ENCODE measurements at places on chromosomes 2 and 18.

DNA sequence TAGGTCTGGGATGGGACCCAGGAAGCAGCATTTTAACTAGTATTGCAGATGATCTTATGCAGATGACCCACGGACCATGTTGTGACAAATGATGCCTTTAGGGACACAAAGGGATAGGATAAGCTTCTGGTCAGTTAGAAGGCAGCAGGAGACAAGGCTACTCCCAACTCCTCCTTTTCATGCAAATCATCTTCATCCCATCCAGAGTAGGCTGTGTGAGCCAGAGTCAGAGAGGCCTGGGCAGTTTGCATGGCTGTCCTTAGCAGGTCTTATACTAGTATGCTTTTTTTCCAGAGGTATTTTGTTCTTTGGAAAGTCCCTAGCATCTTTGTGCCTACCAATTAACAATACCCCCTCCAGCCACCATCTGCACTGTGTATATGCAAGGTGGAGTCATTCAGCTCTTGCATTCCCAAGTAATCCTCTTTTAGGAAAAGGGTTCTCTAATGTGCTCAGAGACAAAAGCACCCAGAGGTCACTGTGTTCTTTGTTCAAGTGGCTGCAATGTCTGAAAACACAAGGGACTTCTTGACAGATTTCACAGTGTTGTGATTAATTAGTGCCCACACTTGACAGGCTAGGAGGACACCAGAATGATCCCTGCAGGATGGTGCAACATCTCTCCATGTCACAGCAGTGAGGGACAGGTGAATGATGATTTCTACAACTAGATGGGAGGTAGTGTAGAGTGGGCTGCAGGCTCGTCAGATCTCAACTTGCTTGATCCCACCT lies 225.8 kb downstream of the NCKAP5 start:
- no peaks in the 10 kb centered on the region for H3K27me3 ChIP-seq
- no peaks in the 10 kb centered on the region for H3K36me3 ChIP-seq
- no peak overlapping the region for H3K4me3 ChIP-seq
- H3K27ac ChIP-seq, result no peak overlapping the region
- H3K4me1 ChIP-seq, result no peaks in the 10 kb centered on the region

DNA sequence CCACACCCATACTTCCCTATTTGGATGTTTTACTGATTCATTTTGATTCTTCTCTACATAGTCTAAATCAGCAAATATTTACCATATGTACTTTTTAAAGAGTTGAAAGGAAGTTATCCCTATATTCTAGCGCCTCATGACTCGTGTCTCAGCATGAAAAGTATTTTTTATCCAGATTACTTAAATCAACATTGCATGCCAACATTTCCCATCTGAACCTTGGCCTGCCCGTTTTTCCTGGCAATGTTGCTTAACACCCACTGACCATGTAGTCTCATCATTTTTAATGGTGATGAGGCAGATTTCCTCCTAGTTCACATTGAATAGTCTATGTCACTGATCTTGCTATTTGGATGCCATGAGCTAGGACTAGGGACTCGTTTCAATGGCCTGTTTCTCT lies 13.2 kb upstream of the SCYGR5 start:
- no peaks in the 10 kb centered on the region for H3K4me1 ChIP-seq
- no peak overlapping the region for H3K4me3 ChIP-seq
- no peaks in the 10 kb centered on the region for H3K27me3 ChIP-seq
- no peak overlapping the region for H3K27ac ChIP-seq
- H3K36me3 ChIP-seq, result no peaks in the 10 kb centered on the region

DNA sequence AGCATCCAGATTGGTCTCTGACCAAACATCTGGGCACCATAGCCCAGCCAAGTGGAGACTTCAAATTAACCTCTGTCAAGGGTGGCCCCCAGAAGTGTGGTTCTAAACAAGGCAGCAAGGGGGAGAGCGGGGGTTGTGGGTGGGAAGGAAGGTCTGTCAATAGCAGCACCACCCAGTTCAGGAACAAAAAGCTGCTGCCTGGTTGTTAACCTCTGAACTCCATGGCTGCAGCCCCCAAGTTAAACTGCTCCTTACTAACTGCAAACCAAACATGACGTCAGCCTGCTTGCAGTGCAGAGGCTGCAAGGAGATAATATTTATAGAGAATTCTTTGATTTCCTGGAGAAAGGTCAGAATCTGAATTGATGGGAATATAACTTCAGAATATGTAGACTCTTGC lies 76.5 kb downstream of the ARL4C start:
- H3K4me1 ChIP-seq, result peaks cover 17% of the 10 kb centered on the region
- H3K4me3 ChIP-seq, result no peak overlapping the region
- no peaks in the 10 kb centered on the region for H3K36me3 ChIP-seq
- DNase-seq, result no peak
- H3K27me3 ChIP-seq, result no peaks in the 10 kb centered on the region

GRCh38 chr18:2100694-2101213 lies 470.6 kb downstream of the METTL4 start:
- no peak overlapping the region for H3K4me3 ChIP-seq
- H3K36me3 ChIP-seq, result no peaks in the 10 kb centered on the region
- H3K4me1 ChIP-seq, result no peaks in the 10 kb centered on the region

DNA sequence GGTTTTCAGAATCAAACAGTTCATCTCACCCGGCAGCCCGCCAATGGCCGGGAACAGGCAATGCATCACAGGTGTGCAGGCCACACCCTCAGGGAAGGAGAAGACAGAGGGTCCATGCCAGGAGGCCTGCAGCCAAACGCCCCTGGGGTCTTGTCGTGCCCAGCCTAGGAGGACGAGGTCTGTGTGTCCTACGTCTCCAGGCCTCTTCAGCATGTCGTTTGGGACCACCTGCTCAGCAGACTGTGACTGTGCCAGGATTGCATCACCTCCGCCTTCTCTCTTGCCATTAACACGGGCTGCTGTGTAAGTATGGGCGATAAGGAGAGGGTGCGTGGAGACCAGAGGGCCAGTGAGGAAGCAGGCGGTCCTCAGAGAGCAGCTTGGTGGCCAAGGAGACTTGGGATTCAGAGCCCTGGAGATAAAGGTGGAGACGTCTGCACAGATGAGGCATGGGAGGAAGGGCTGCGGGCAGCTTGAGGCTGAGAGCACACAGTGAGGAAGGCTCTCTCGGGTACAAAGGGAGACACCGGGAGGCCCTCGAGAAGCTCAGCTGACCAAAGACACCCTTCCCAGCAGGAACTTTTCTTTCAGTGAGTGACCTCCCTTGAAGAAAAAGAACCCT lies 37.4 kb upstream of the KLHL29 start:
- no peak for DNase-seq
- H3K27ac ChIP-seq, result no peak overlapping the region
- H3K36me3 ChIP-seq, result no peaks in the 10 kb centered on the region
- peaks cover 5% of the 10 kb centered on the region for H3K4me1 ChIP-seq
- no peak overlapping the region for H3K4me3 ChIP-seq

GRCh38 chr2:65158557-65158956 lies 28.7 kb upstream of the RAB1A start:
- H3K4me1 ChIP-seq, result peaks cover 6% of the 10 kb centered on the region
- H3K36me3 ChIP-seq, result no peaks in the 10 kb centered on the region
- no peak overlapping the region for H3K27ac ChIP-seq
- H3K4me3 ChIP-seq, result no peak overlapping the region
- no peaks in the 10 kb centered on the region for H3K27me3 ChIP-seq

Measured in esophagus squamous epithelium (tissue), 5 donors.